Left colon (tissue), 2 donors: ENCODE measurements at places on chromosomes 7 and 10. TPM values are rescaled to one million over a fixed set of nuclear protein-coding genes. Genes with fewer than 3 reads are reported as not detected.

- peak; percentile 61 for DNase-seq
Measured at GRCh38 chr10:96642973-96643372, 56.2 kb upstream of the TM9SF3 start.

The VAX1 gene
- not detected for total RNA-seq

- DNase-seq = no peak
Measured at GRCh38 chr10:102479651-102480050, 22.9 kb downstream of the ACTR1A start.

The COA1 gene
- total RNA-seq = 35.7 TPM

GRCh38 chr10:124308056-124308645 lies 110.6 kb downstream of the OAT start:
- DNase-seq = no peak

- DNase-seq = no peak
Measured at GRCh38 chr10:43073191-43073590, 3.7 kb upstream of the RET start.

GRCh38 chr10:92593619-92594588 lies 974 bp downstream of the KIF11 start:
- DNase-seq = no peak

DNA sequence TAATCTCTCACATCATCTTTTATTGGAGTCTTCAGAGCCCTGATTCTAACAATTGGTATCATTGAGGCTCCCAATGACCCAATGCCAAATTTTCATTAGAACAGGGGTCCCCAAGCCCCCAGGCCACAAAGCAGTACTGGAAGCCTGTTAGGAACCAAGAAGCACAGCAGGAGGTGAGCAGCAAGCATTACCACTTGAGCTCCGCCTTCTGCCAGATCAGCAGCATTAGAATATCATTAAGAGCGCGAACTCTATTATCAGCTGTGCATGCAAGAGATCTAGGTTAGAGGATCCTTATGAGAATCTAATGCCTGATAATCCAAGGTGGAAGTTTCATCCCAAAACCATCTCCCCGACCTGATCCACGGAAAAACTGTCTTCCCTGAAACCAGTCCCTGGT lies 23.1 kb downstream of the KIF5B start:
- DNase-seq = no peak

The RAPGEF5 gene
- total RNA-seq = 51.7 TPM

DNA sequence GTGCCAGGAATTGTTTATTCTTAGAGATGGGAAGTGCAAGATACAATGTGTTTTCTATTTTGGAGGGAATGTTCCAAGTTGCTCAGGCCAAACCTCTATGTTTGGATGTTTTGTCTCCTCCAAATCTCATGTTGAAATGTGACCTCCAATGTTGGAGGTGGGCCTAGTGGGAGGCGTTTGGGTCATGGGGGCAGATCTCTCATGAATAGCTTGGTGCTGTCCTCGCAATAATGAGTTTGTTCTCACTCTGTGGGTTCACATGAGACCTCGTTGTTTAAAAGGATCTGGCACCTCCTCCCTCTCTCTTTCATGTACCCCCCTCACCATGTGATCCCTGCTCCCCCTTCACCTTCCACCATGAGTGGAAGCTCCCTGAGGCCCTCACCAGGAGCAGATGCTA lies 8.3 kb upstream of the GDF10 start:
- DNase-seq = no peak

GRCh38 chr7:86814661-86815379 lies 171.1 kb downstream of the GRM3 start:
- no peak for DNase-seq

The LRIT1 gene
- not detected for total RNA-seq

GRCh38 chr10:61244261-61244775 lies 208.9 kb downstream of the TMEM26 start:
- DNase-seq = no peak

The OPTN gene
- 122 TPM for total RNA-seq

The INSYN2A gene
- 0.08 TPM for total RNA-seq

DNA sequence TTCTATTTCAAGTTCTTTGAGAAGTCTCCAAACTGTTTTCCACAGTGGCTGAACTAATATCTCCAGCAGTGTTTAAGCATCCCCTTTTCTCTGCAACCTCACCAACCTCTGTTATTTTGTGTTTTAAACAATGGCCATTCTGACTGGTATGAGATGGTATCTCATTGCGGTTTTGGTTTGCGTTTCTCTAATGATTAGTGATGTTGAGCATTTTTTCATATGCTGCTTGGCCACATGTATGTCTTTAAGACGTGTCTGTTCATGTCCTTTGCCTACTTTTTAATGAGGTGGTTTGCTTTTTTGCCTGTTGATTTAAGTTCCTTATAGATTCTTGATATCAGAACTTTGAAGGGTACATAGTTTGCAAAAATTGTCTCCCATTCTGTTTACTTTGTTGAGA lies 156.6 kb upstream of the IMMP2L start:
- DNase-seq = no peak

- no peak for DNase-seq
Measured at GRCh38 chr10:110863361-110863760, 8.4 kb upstream of the PDCD4 start.

The CRTAC1 gene
- total RNA-seq = 0.43 TPM

The SFTPA1 gene
- not detected for total RNA-seq

The DDC gene
- total RNA-seq = 69.3 TPM
